ENCODE measurements at places on chromosomes 2 and 18. TPM values are rescaled to one million over a fixed set of nuclear protein-coding genes. Genes with fewer than 3 reads are reported as not detected.

The CD8B2 gene
- total RNA-seq, result not detected

The CCDC85A gene
- not detected for total RNA-seq

The SLC9A4 gene
- not detected for total RNA-seq

The TMEM17 gene
- total RNA-seq, result 1.9 TPM

The LBX2 gene
- 3.8 TPM for total RNA-seq

The MOCOS gene
- 2.2 TPM for total RNA-seq

The DIPK1C gene
- not detected for total RNA-seq

The SPEG gene
- 7.8 TPM for total RNA-seq

The LOXHD1 gene
- not detected for total RNA-seq

The SCN7A gene
- 14.3 TPM for total RNA-seq

The KANSL3 gene
- total RNA-seq, result 36.2 TPM

The APLF gene
- 5.9 TPM for total RNA-seq

The HOXD8 gene
- not detected for total RNA-seq

The OR6B2 gene
- total RNA-seq, result not detected

The CCDC178 gene
- 0.94 TPM for total RNA-seq

The CACNB4 gene
- 1.3 TPM for total RNA-seq

The MBD1 gene
- 62.3 TPM for total RNA-seq

The RGPD4 gene
- total RNA-seq, result not detected

The DES gene
- total RNA-seq, result 2.4 TPM

The NBEAL1 gene
- 25.9 TPM for total RNA-seq

The TUBA3E gene
- not detected for total RNA-seq

The BMPR2 gene
- 15.8 TPM for total RNA-seq

The KLHL29 gene
- 2.0 TPM for total RNA-seq

The SRD5A2 gene
- total RNA-seq, result not detected

The AP1S3 gene
- total RNA-seq, result 1.6 TPM

The SIX3 gene
- total RNA-seq, result not detected

The CHRNA1 gene
- not detected for total RNA-seq

The GULP1 gene
- total RNA-seq, result 46.8 TPM

The MAB21L4 gene
- not detected for total RNA-seq

The FER1L5 gene
- 1.4 TPM for total RNA-seq

The DSG2 gene
- 2.2 TPM for total RNA-seq

The VWC2L gene
- under 0.01 TPM for total RNA-seq

The ASPRV1 gene
- total RNA-seq, result 0.43 TPM

The ATOH8 gene
- 29.5 TPM for total RNA-seq

The CYP26B1 gene
- 0.52 TPM for total RNA-seq

The EFHD1 gene
- total RNA-seq, result not detected

The TIMM21 gene
- 23.2 TPM for total RNA-seq

The IL1F10 gene
- total RNA-seq, result not detected

The GALNT13 gene
- total RNA-seq, result not detected

The GALR1 gene
- not detected for total RNA-seq

The SPATA3 gene
- total RNA-seq, result not detected

The IL1A gene
- 0.09 TPM for total RNA-seq

All from bronchial smooth muscle cell (primary cell).